ENCODE measurements at places on chromosomes 13 and 19. TPM values are rescaled to one million over a fixed set of nuclear protein-coding genes. Genes with fewer than 3 reads are reported as not detected.

- H3K4me1 ChIP-seq: no peaks in the 10 kb centered on the region
- no peak for DNase-seq
- no peaks in the 10 kb centered on the region for H3K36me3 ChIP-seq
These were observed 126.4 kb downstream of the POU4F1 start for GRCh38 chr13:78476910-78477309.

GRCh38 chr13:32253911-32254399 lies 61.2 kb downstream of the ZAR1L start:
- no peak overlapping the region for H3K27ac ChIP-seq
- H3K36me3 ChIP-seq: no peaks in the 10 kb centered on the region
- H3K27me3 ChIP-seq: no peaks in the 10 kb centered on the region
- peak; percentile 5 for DNase-seq
- H3K4me3 ChIP-seq: no peak overlapping the region

GRCh38 chr13:21837288-21837687 lies 166.4 kb downstream of the FGF9 start:
- H3K27ac ChIP-seq: no peak overlapping the region
- peaks cover 5% of the 10 kb centered on the region for H3K36me3 ChIP-seq
- H3K4me3 ChIP-seq: no peak overlapping the region
- no peak for DNase-seq

- H3K4me1 ChIP-seq: peaks cover 26% of the 10 kb centered on the region
- no peaks in the 10 kb centered on the region for H3K27me3 ChIP-seq
- H3K27ac ChIP-seq: no peak overlapping the region
- DNase-seq: no peak
- H3K36me3 ChIP-seq: peaks cover 39% of the 10 kb centered on the region
These were observed 1.1 kb upstream of the PRKCG start for GRCh38 chr19:53880711-53881481.

DNA sequence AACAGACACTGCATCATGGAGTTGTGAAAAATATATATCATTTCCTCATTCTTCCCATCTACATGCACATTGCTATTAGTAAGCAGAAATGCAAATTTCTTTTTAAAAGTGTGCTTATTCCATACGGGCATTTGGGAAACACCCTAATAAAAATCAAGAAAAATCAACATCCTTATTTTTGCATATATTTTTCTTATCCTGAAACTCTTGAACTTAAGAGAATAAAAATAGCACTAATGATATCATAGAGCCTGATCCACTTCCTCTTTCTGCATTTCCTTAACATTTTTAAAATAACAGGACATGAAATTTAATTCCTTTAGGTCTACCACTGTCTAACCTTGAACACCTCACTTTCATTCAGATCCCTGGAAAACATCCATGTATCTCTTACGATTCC lies 123.3 kb downstream of the VWA8 start:
- H3K27me3 ChIP-seq: no peaks in the 10 kb centered on the region
- no peak for DNase-seq
- H3K27ac ChIP-seq: no peak overlapping the region
- peaks cover 8% of the 10 kb centered on the region for H3K4me1 ChIP-seq
- H3K36me3 ChIP-seq: no peaks in the 10 kb centered on the region

TFPT gene
- total RNA-seq: 30.8 TPM

ZNF573 gene
- 10.1 TPM for total RNA-seq

URAD gene
- total RNA-seq: not detected
